Epithelial cell of prostate (primary cell): ENCODE measurements at places on chromosomes 1 and 21.

GRCh38 chr1:211476200-211476849 lies 15.6 kb downstream of the RD3 start:
- no peak for DNase-seq

DNA sequence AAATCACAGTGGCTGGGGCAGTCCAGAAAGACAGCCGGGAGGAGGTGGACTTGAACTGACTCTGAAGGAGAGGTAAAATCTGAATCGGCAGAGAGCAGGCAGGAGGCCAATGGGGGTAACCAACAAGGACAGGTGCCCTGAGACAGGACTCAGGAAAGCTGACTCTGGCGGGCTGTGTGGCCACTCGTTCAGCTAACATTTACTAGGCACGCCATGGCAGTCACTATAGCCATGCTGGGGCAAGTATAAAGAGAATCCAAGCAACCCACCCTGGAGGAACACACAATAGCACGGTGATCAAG lies 7.4 kb downstream of the TIAM1 start:
- DNase-seq: no peak

DNA sequence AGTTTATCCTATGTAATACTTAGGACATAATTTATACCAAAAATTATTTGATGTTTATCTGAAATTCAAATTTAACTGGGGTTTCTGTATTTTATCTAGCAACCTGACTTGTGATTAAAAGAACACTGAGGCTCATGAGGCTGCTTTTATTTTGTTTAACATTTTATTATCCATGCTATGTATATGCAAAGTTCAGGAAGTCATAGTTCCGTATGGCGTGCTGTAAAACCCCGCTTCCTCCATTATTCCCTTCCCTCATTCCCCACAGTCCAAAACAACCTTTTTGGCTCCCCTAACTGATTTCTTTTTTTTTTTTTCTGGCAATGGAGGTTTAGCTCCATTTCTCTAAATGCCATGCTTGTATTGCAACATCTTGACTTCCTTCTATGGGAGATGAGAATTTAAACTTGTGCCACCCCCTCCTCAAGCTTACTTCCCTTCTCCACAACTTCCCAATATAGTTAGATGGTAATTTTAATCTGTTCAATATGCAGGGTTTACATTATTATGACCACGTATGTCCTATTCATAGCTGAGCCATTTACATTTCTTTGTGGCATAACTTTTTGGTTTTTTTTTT lies 138.0 kb upstream of the DNAH14 start:
- no peak for DNase-seq

DNA sequence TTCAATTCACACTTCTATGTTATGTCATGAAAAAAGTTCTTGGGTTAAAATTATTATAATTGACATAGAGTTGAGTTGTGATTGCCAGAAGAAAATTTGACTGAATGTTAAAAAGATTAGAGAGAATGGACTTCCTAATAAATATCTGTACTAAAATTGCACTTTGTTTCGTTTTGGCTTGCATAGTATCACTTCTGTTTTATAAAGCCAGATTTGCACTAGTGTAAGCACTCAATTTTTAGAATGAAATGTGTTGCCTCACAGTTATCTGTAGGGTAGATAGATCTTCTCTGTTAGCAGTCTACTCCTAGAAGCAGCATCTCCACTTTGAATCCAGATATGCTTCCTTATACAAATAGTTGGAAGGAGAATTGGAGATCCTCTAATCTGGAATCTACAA lies 95.2 kb upstream of the MPC2 start:
- DNase-seq: no peak

GRCh38 chr1:185966471-185966870 lies 232.3 kb downstream of the HMCN1 start:
- DNase-seq: no peak

DNA sequence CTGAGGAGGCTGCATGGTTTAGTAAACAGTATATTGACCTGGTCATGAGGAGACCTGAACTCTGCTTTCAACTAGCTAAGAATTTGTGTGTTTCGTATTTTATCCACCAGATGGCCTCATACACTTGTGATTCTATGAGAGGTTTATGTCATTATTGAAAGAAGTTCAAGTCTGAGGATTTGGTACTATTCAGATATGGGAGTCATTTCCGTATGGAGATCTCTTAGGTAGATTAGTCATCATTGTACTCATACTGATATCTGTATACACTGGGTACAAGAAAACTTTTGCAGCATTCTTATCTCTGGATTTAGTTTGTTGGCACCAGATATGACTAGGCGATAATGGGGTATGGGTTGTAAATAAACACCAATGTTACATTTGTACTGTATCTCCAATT lies 26.6 kb downstream of the ATF6 start:
- peak; percentile 70 for DNase-seq
